ENCODE measurements at places on chromosomes 11 and 22. TPM values are rescaled to one million over a fixed set of nuclear protein-coding genes. Genes with fewer than 3 reads are reported as not detected.
A peak's percentile ranks its signal among the peaks of the same experiment; 100 is the strongest.

- DNase-seq: peak; percentile 6
Measured at GRCh38 chr11:1069740-1070139, 4.9 kb upstream of the MUC2 start.

GLYAT gene
- total RNA-seq: 0.22 TPM

GRCh38 chr11:64571410-64572091, 19.5 kb upstream of the SLC22A12 start:
- peak; percentile 63 for DNase-seq

GRCh38 chr11:6563121-6563619, 40.2 kb downstream of the RRP8 start:
- DNase-seq: no peak

CLP1 gene
- 5.8 TPM for total RNA-seq

DNA sequence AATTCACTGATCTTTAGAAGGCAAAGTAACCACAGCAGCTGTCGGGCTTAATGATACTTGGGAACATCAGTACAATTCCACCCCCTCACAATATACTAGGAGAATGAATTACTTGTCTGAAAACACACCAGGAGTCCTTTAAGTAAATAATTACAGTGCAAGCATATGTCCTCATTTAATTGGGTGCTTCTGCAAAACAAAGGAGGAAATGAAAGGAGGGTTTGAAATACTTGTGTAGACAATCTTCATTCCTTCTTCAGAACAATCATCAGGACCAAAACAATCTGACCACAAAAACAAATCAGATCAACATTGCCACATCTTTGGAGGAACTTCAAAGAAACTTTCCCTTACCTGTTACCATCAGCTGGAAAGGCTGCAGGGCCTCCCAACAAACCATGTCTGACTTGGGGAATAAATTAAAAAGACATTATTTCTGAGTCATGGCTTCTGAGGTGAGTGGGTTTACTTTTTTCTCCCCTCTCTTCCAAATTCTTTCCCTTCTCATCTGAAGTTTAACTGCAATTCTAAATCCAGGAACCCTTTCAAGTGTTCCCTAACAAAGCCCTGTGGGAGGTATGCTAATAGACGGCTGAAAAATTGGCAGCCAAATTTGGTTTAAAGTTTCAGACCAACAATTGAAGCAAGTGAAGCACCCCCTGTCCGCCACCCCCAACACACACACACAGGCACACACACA, 12.5 kb upstream of the CCDC117 start:
- DNase-seq: no peak

NUDT8 gene
- 31.4 TPM for total RNA-seq

ROM1 gene
- total RNA-seq: 6.0 TPM

DNA sequence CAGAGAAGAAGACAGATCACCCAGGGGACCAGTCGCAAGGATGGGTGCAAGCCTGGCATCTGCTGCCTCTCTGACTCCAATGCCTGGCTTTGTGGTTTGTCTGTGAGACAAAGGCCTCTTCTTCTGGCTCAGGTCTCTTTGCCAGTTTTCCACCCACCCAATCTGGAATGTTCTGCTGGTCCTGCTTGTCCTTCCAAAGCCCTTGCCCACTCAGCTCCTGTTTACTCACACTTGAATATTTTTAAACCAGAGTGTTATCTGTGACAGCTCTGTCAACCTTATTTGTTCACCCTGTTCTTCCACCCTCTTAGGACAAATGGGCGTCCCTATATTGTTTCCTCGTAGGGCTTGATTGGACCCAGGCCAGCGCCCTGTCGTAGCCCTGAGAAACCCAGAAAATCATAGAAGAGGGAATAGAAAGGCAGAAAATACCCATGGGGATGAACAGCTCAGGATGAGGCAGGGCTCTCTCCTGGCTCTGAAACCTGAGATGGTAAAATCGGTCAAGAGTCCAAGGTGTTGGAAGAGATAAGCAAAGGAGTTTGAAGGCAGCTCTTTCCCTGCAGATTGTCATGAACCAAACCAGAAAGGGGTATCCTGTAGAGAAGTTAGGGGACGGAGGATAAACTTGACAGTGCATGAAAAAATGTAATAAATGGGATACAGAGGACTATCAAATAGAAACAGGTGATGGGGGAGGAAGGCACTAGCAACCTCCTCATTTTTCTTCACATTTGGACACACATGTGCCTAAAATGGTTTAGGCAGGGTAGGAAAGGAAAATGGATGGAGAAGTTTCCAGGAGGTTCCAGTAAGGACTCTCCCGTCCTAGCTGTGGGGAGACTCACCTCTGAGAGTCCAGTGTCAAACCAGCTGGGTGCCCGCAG, 651 bp downstream of the CRYAB start:
- DNase-seq: no peak

DNA sequence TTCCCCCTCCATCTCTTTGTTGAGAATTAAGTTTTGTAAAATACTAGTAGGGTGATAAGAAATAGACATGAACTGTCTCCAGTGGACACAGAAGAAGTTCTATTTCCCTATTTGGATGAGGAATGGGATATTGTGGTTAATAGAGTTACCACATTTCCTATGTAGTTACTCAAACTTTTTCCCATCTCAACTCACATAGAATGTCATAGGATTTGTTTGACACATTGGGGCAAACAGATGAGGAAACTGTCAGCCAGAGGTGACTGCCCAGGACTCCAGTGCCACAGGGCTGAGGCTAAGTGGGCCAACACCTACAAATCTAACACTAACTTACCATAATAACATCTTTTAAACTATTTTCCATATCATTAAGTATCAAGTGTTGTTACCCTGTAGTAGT, 58.3 kb downstream of the CCDC83 start:
- DNase-seq: no peak

GRCh38 chr11:76791861-76792260, 8.7 kb downstream of the TSKU start:
- DNase-seq: no peak

DNA sequence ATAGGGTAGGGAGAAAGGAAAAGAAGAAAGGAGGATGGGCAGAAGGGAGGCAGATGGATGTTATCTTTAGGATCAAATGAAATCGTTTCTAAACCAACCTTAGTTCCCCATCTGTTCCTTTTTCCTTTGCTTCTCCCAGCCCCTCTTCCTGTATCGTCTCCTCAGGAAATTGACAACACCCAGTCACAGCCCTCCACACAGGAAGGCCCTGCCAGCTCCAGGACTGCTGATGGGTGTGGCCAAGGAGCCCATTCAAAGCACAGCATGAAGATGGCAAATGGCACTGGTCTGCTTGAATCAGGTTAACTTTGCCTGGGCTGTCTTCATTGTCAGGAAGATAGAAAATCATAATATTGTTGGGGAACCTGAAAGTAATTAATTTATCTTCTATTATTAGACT, 164.8 kb downstream of the C11orf87 start:
- DNase-seq: no peak

GRCh38 chr11:110972106-110972505, 259.9 kb upstream of the ARHGAP20 start:
- no peak for DNase-seq

- DNase-seq: no peak
Measured at GRCh38 chr11:45267652-45268299, 18.4 kb downstream of the SYT13 start.

SUSD2 gene
- 3.1 TPM for total RNA-seq

IPO7 gene
- total RNA-seq: 143 TPM

DNA sequence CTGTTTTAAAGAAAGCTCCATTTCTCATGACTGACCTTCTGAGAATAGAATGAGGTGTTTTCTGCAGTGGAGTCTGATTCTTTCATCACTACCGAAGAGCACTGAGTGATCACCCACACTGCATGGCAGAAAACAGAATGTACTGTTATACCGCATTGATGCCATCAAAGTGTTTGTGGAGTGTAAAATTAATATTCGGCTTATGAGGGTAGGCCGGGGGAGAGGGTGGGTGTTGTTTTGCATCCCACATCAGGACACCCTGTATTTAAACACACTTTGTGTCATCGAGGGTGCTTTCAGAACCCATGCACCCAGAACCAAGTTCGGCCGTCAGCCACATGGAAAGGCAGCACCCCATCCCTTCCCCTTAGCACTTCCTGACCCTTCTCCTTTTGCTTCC, 41.3 kb upstream of the ETS1 start:
- no peak for DNase-seq

DNA sequence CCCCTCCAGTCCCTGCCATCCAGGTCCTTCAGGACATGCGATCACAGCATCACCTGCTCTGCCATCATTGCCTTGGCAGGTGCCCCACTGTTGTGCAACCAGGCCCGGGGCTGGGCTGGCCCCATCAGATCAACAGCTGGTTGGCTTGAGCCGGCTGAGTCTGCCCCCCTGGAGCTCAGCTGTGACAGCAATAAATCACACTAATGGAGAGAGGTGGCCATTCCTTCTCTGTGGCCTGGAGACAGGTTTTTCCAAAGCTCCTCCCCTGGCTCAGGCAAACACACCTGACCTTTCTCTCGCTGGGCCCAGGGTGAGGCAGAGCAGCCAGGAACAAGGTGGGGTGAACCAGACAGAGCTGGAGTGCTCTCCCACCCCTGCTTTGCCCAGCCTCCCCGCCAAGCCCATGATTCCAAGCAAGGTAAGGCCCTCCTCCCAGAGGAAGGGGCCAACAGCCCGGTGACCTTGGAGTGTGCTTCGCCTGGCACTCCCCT, 8.9 kb upstream of the FXYD2 start:
- peak; percentile 63 for DNase-seq

DNA sequence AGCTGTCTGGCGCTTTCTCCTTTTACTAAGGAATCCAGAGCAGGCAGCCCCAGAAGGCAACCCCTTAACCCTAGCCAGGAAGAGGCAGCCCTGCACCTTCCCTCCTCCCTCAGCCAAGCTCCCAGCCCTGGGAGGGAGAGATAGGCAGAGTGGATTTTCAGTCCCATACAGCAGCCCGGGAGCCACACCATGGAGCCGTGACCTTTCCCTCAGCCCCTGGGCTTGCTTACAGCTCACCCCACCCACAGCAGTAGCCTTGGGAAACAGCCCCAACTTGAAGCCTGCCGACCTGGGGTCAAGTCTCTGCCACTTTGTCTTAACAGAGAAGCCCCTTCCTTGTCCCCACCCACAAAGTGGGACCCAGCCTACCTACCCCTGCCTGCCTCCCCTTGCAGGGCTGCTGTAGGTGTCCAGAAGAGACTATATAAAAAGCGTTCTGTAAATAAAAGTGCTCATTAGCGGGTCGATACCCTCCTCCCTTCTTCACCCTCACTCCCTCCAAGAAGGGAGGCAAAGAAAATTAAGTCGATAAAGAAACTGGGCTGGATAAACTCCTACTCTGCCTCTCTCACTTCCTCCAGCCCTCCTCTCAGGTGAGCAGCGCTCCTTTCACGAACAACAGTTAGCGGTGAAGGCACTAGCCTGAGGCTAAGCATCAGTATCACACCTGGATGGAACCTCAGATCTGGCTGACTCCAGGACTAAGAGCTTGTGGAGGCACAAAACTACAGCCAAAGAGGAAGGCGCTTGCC, 4.2 kb downstream of the TST start:
- no peak for DNase-seq

DNA sequence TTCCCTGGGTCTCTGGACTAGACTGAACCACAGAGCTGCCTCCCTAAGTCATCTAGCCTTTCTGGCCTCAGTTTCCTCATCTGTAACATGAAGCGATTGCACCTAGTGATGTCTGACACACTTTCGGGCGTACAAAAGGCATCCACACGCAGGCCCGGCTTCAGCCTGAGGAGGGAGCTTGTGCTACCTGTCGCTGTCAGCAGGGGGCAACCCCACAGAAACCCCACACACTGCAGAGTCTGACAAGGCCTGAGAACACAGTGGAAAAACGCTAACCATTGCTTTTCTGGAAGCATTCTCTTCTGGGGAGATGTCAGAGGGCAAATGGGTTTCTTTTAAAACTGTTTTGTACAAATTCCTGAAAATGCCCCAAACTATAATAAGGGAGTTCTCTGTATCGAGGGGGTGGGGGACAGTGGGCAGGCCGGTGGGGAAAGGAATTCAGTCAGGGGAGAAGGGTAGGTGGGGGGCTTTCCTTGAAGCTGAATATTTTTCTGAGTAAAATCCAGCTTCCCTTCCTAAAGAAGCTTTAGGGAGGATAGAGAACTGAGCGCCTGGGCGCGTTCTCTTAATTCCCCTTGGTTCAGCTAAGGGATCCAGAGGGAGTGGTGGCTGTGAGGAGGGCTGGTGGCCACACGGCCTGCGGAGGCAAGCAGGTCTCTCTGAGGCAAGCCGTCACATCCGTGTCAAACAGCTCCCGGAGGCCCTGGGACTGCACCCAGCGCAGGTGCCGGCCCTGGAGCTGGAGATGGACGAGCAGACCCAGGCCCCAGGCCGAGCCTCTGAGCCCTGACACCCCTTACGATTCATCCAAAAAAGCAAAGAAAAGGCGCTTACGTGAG, 533 bp downstream of the ELF5 start:
- no peak for DNase-seq

DNA sequence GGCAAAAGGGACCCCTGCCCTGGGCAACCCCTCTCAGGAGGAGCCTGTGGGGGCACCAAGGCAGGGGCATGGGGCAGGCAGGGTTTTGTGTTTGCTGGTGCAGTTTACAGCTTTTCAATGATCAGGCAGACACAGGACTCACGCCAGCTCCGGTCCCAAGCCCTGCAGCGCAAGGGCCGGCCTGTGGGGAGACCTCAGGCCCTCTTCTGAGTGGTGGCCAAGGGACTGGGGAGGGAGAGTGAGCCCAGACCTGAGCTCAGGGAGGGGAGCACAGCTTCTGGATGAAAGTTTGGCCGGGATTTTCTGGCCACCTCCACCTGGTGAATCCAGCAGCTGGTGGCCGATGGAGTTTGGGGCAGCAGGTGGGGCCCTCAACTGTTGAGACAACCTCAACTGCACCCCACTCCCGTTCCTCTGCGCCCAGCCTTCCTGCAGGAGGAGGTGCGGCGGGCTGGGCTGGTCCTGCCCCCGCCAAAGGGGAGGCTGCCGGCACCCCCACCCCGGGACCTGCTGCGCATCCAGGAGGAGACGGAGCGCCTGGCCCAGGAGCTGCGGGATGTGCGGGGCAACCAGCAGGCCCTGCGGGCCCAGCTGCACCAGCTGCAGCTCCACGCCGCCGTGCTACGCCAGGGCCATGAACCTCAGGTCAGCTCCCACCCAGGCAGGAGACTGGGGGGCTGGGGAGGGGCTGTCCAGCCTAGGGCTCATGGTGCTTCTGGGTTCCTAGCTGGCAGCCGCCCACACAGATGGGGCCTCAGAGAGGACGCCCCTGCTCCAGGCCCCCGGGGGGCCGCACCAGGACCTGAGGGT, 3.6 kb downstream of the TCIRG1 start:
- DNase-seq: no peak

- no peak for DNase-seq
Measured at GRCh38 chr11:48116437-48117228, 100.0 kb upstream of the OR4B1 start.

FBLN1 gene
- total RNA-seq: 70.1 TPM

DNA sequence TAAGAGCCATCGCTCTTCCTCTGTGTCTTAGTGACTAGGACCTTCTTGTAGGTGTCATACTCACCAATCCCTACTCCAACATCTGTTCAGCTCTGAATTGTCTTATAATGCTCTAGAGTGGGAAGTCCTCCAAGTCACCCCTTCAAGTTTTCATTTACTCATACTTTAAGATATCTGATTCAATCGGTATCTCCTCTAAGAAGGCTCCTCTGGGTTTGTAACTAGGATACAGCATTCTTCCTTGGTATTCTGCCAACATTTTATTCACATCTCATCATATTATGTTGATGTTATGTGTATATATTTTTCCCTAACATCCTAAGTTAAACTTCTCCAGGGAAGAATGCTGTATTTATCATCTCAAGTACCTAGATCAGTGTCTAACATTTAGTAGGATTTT, 662.1 kb downstream of the NTM start:
- DNase-seq: no peak

Data from cardiac septum (tissue), 1 donor.